ENCODE measurements at places on chromosomes 7 and 10. TPM values are rescaled to one million over a fixed set of nuclear protein-coding genes. Genes with fewer than 3 reads are reported as not detected.
A peak's percentile ranks its signal among the peaks of the same experiment; 100 is the strongest.

VWDE gene
- 3.2 TPM for total RNA-seq

DNA sequence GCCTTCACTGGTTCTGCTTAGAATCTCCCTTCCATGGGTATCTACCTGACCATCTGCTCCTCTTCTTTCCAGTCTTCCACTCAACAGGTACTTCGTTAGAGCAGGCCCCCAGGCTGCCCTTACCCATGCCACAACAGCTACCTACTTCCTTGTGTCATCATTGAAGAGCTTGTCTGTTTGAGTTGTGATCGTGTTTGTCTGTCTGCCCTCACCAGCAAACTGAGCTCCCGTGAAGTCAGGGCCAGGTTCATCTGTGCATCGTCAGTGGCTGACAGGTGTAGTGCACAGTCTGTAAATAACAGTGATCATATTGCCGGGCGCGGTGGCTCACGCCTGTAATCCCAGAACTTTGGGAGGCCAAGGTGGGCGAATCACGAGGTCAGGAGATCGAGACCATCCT, 5.0 kb downstream of the NIPSNAP2 start:
- no peak for DNase-seq

- DNase-seq = no peak
These were observed 50.3 kb upstream of the ST8SIA6 start for GRCh38 chr10:17504547-17505245.

DNA sequence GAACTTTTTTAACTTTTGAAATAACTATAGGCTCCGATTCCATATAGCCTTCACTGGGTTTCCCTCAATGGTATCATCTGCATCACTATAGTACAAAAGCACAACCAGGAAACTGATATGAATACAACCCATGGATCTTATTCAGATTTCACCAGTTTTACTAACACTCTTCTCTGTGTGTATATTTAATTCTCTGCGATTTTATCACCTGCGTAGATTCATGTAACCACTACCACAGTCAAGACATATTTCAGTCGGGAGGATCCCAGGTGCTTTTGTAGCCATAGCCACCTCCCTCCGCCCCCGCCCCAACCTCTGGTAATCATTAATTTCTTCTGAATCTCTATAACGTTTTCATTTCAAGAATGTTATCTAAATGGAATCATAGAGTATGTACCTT, 82.8 kb upstream of the C7orf33 start:
- no peak for DNase-seq

DNA sequence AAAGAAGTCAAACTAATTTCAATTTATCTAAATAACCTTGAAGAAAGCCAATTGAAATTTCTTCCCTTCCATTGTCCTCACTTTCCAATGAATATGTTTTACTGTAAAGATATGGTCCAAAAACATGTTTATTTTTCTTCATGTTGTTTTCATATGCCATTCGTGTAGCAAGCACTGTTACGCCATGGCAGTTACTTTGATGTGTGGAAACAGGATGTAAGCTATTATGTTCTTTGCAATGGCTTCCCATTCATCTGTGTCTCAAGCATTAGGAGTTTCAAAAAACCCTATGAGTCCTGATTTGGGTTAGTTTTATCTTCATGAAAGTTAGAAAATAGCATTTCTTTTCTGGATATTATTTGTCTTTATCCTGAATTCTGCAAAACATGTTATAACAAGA, 31.0 kb downstream of the GPR141 start:
- no peak for DNase-seq

- DNase-seq = no peak
These were observed 242.1 kb upstream of the TCERG1L start for GRCh38 chr10:131553581-131553980.

GRCh38 chr10:75718991-75719390, 287.6 kb downstream of the LRMDA start:
- DNase-seq = no peak

DNA sequence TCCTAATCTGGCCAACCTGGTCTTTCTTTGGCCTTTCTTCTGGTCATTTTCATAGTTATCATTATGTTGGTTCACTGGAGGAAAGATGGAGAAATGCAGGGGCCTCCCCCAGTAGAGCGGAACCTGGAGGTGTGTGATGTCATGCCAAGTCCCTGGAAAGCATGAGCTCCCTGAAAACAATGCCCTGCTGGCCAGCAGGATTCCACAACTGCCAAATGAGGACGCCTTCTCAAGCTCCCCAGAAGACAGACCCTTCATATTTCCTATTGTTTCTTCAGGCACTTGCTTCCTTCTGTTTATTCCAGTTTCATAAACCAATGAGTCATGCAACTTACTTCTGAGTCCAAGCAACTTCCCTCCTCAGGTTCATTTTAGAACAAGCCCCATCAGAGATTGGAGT, 339.0 kb downstream of the GATA3 start:
- DNase-seq = no peak

SFTPA2 gene
- total RNA-seq = not detected

DNA sequence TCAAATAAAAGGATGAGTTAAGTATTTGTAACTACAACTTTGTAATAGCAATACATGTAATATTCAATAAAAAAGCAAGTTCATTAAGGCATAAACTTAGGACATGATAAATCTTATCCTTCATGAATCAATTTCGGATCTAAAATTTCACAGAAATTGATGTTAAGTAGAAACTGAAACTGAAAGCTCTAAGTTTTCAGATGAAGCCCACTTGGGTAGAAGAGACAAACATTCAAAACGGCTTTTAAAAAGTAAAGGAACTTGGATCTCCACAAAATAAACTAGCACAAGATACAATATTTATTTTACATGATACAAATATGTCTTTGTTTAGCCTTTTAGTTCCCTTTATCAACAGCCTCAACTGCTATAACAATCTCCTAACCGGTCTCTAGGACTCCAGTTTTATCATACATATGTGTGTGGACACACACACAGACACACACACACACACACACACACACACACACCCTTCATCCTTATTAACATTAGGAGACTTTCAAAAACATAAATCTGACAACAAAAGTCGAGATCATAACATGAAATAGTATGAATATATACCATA, 83.7 kb downstream of the USP6NL start:
- no peak for DNase-seq

ADARB2 gene
- 54.9 TPM for total RNA-seq

CTNNA3 gene
- total RNA-seq = 2.3 TPM

DNA sequence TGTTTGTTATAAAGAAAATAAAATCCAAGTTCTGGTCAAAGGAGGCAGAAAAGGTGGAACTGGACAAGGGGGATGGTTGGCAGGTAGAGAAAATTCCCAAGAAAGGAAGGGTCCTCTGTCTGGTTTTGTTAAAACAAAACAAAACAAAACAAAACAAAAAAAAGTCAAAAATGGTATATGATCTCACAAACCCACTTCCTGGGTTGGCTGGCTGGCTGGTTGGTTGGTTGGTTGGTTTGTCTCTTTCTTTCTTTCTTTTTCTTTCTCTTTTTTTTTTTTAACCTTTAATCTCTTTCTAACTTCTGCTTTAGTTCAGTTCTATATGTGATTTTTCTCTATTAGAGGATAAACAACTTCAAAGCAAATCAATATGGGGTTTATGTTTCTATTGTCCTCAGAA, 41.1 kb upstream of the CPN1 start:
- no peak for DNase-seq

DNA sequence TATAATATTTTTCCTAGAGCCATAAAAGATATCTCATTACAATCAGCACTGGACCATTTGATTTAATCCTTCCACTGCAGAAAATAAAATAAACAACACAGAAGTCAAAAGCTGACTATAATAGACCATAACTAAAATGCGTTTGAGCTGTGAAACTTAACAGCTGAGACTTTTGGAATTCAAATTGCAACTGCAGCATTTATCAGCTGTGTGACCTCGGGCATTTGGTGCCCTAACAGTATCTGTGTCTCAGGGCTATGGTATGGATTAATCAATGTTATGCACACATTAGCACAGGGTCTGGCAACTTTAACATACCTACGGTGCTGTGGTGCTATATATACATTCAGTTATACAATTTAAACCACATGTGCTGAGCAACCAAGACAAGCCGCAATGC, 160.1 kb downstream of the COL28A1 start:
- no peak for DNase-seq

DNA sequence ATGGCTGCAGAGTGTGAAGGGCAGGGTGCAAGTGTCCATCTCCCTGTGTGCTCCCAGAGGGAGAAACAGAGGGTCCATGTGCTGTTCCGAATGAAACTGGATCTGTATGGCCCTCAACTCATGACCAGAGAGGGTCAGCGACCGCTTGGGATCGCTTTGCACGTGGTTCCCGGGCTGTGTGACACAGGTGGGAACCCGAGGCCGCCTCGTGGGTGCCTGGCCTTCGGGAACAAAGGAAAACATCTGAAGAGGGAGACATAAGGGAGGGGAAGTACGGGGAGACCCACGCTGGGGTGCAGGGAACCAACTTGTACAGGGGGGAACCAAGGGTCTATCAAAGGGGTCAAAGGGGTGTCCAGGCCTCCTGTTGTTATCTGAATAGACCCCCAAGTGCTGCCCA, 57.5 kb downstream of the SH3PXD2A start:
- no peak for DNase-seq

DNA sequence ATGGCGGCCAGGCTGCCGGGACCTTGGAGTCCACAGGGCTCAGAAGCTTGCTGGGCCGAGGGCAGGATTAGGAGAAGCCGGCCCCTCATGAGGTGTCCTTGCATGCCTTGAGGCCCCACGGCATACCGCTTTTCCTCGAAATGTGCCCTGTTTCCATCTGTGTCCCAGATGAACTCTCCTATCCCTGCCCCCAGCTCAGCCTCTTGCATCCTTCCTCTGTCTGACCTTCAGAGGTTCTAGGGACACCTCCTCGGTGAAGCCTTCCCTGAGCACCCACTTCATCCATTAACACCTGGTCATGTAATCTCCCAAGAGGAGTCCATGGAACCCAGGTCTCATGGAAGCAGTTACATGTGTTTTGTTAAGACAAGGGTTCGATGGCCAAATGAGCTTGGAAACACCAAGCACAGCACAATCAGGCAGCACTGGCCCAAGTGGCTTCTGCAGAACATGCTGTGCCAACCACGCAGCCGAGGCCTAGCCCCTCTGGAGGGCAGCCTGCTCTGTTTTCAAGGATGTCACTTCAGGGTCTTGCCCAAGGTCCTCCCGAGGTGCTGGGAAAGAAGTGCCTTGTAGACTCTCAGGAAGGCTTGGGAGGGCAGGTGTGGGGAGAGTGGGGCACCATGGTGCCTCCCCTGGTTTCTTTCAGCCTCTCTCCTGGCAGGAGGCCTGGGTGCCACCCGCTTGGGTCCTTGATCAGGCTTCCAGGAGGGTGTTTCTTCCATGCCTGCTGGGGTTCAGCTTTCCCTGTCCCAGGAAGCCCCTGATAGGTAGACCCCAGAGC, 124.3 kb downstream of the NEURL1 start:
- no peak for DNase-seq

DNA sequence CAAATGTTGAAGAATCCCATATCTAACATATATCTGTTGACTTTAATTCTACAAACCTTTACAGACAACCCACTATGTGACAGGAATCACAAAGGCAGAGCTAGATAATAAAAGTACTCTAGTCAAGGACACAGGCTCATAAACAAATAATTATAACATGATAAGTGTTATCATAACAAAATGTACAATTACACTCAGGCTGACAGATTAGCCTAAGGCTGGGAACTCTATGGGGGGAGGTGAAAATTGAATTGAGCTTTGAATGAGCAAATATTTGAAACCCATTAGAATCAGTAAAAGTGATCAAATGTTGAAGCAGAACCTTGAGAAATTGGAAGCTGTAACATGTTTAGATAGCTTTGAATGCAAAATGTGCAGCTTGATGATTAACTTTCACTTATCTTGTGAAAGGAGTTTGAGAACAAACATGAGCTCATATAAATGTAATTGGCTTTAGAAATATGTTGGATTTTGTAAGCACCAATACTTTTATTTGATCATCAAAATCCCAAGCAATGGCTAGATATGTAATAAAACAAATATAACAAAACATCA, 970.2 kb downstream of the SORCS3 start:
- no peak for DNase-seq

GRCh38 chr7:84261509-84261908, 66.9 kb upstream of the SEMA3A start:
- no peak for DNase-seq

GRCh38 chr10:91708174-91708861, 75.4 kb upstream of the PPP1R3C start:
- DNase-seq = no peak

DNA sequence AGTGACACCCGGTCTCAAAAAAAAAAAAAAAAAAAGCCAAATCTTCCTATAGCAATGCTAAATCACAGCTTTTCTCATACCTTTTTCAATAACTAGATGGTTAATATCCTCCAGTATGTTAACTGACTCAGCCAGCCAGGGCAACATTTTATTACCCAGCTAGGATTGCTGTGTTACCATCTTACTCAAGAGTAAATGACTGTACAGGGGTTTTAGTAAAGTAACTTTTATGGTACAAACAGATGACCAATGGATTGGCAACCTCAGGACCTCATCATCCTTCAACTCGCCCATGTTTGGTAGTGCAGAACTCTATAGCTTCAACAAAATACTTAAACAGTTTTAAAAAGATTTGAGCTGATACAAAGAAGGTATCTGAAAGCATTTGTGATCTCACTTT, 59.5 kb downstream of the HBP1 start:
- DNase-seq = no peak

GRCh38 chr10:77605466-77605865, 32.1 kb downstream of the KCNMA1 start:
- DNase-seq = peak; percentile 23

Measured in endothelial cell (in vitro differentiated cells).